ENCODE measurements at places on chromosomes 7 and 10.

DNA sequence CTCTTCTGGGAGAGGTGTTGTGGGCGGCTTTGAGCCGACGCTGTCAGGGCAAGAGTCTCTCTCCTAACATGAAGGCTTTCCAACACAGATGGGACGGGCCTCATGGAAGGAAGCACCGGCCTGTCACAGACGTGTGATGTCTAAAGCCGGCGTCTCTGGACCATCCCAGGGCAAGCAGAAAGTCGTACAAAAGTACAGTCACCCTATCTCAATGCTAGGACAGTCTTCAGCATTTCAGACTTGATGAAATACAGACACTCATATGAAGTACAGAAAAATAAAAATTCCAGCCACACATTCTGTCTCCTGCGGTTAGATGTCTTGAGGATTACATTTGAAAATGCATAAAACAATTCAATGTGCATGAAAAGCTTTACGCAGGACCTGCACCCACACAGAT is 30.6 kb downstream of the CYP2W1 start:
- no peak for DNase-seq

DNA sequence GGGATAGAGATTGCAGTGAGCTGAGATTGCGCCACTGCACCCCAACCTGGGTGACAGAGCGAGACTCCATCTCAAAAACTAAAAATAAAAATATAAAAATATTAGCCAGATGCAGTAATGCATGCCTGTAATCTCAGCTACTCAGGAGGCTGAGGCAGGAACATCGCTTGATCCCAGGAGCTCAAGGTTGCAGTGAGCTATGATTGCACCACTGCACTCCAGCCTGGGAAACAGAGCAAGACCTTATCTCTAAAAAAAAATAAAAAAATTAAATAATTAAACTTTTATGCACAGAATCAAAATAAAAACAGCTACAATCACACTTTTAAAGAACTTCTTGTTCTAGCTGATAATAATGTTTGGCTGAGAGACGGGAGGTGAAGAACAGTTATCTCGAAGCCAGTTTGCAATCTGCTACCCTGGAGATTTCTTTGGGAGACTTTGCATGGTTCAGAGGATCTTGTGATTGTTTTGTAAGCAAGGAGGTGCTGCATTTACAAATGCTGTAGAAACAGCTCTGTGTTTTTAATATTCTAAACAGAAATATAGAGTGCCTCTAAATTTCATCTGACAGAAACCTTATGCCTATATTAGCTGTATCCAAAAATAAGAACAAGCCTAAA is 19.9 kb upstream of the MACROH2A2 start:
- DNase-seq = no peak

DNA sequence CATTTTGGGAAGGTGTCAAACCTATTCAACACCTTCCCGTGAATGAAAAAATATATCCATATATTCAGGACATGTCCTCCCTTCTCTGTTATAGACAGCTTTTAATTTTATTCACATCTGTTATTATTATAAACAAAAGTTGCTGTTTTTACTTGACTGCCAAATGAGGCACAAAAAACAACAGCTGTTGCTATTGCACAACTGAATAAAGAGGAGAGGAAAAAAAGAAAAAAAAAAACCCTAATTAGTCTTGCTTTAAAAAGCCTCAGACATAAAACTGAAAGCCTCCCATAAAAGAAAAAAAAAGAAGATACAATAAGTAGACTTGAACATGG is 153.4 kb downstream of the BMPER start:
- DNase-seq = no peak

- no peak for DNase-seq
Measured at GRCh38 chr10:17340144-17340829, 112.2 kb downstream of the VIM start.

- DNase-seq = no peak
Measured at GRCh38 chr10:30455816-30456215, 21.8 kb downstream of the MAP3K8 start.

DNA sequence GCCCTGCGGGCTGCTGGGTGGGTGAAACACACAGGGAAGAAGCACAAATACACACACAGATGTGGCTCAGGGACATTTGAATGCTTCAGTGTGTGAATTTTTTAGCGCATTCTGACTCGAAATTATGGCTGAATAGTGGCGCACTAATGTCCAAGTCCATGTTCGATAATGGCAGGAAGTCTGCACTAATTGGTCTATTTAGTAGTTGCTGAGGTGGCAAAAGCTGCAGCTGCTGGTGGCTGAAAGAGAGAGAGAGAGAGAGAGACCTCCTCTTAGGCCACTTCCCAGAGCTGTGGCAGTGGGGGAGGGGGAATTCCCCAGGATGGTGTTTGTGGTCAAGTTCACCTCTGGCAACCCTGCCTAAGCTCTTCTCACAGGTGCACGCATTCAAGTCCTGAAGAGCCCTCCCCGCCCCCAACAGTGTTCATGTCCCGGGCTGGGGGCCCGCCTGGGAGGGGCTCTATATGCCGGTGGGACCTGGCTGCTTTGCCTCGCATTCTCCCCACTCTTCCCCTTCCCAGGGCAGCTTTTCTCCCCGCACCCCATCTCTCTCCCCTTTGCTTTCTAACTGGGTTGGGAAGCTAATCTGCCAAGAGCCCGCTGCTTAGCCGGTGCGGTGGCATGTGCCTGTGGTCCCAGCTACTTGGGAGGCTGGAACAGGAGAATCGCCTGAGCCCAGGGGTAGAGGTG is 6.0 kb upstream of the MNX1 start:
- no peak for DNase-seq

DNA sequence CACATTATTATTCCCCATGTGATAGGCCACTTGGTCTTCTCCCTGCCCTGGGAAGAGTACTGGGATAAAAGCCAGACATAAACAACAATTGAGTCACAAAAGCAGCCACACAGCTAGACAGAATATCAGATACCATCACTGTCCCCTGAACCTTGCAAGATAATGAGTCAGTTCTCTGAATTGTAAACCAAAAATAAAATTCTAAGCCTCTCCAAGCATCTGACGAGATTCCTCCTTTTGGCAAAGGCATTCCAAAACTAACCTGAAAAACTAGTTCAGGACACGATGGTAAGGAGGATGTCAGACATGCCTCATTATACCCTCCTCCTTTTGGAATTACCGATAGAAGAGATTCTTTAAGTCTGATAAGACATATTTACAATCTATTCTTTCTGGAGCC is 450.7 kb downstream of the HTR7 start:
- DNase-seq = no peak

- DNase-seq = no peak
Measured at GRCh38 chr7:151552352-151553028, 32.8 kb upstream of the RHEB start.
